Stimulated activated CD4-positive, alpha-beta T cell treated with anti-CD3 and anti-CD28 coated beads, TNF-alpha, amount 100 ng/mL, for 24 hours (primary cell): ENCODE measurements at places on chromosomes 5 and 9.

- DNase-seq: no peak
These were observed 70.4 kb downstream of the UBAP1 start for GRCh38 chr9:34249274-34249673.

GRCh38 chr5:72242796-72243475, 77.1 kb downstream of the MRPS27 start:
- no peak for DNase-seq

DNA sequence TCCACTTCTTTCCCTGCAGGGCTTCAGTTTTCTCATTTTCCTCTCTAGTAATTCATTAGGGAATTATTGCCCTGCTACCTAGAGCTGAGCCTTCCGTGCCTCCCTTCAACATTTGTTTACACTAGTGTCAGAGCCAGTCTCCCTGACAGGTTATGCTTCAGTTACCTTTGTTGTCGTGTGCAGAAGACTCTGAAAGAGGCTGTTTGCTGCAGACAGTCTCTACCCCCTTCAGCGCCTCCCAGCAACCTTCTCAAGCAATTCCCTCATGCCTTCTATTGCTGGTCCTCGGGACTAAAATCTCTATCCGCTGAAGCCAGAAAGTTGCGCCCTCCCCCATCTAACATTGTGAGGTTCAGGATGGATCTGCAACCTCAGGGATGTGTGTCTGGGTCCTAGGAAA, 12.8 kb downstream of the RALGPS1 start:
- DNase-seq: no peak

GRCh38 chr9:36997414-36997813, 36.7 kb downstream of the PAX5 start:
- DNase-seq: no peak
